ENCODE measurements at places on chromosomes 11 and 22. TPM values are rescaled to one million over a fixed set of nuclear protein-coding genes. Genes with fewer than 3 reads are reported as not detected.

Gene A4GALT
- total RNA-seq, result 17.8 TPM

Gene C11orf86
- total RNA-seq, result not detected

Gene SMTNL1
- total RNA-seq, result not detected

Gene IGSF9B
- 0.91 TPM for total RNA-seq

Gene LRRC4C
- total RNA-seq, result not detected

Gene DTX4
- total RNA-seq, result under 0.01 TPM

Gene TRMT2A
- 45.1 TPM for total RNA-seq

Gene TMEM191B
- 0.15 TPM for total RNA-seq

Gene NPTXR
- 0.32 TPM for total RNA-seq

Gene TEX54
- total RNA-seq, result not detected

Gene SLC25A18
- total RNA-seq, result not detected

Gene MISFA
- 0.65 TPM for total RNA-seq

Gene DDTL
- total RNA-seq, result 0.65 TPM

Gene TOM1
- 20.1 TPM for total RNA-seq

Gene SEC14L6
- total RNA-seq, result under 0.01 TPM

Gene CEP57
- total RNA-seq, result 45.1 TPM

Gene PANX3
- total RNA-seq, result not detected

Gene TMEM184B
- total RNA-seq, result 19.6 TPM

Gene CCDC73
- total RNA-seq, result not detected

Gene PLA2G6
- total RNA-seq, result 1.9 TPM

Gene ASRGL1
- 37.1 TPM for total RNA-seq

Gene MMP8
- not detected for total RNA-seq

Gene RAG1
- 0.76 TPM for total RNA-seq

Gene DMC1
- 1.6 TPM for total RNA-seq

Gene GPR137
- 6.4 TPM for total RNA-seq

Gene CHST1
- 64.6 TPM for total RNA-seq

Gene DCDC1
- under 0.01 TPM for total RNA-seq

Gene ROBO4
- total RNA-seq, result 132 TPM

Gene INSC
- not detected for total RNA-seq

Gene WNT11
- 0.65 TPM for total RNA-seq
